CD14-positive monocyte (primary cell): ENCODE measurements at places on chromosomes 3 and 15.

- no peak for DNase-seq
Measured at GRCh38 chr15:92098869-92099268, 245.4 kb downstream of the SLCO3A1 start.

DNA sequence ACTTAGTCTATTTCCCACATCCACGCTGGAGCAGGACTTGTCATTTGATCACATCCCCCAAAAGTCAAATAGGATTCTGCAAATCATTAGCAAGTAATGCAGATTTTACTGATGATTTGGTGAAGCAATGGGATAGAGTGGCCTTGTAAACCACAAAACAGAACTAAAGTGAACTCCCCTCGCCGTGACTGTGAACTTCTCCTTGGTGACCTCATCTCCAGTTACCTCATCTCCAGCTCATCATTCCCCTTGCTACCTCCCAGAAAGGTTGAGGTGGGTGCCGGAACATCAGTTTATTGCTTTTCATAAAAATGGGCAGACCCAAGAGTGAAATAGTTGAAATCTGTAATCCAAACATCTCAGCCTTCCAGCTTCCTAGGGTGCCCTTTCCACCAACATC is 36.7 kb upstream of the ADPGK start:
- peak; percentile 30 for DNase-seq

DNA sequence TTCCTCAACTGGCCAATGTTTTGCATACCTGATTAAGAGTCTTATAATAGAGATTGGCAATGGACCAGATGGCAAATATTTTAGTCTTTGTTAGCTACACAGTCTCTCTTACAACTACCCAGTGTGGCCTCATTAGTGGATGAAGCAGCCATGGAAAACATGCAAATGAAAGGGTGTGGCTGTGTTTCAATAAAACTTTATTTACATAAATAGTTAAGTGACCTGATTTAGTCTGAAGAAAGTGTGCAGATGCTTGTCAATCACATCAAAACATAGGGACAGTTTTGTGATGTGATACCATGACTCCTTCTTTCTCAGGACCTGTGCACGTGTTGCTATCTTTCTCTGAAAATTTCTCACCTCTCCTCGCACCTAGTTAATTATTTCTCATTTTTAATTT is 309.8 kb upstream of the GRM7 start:
- no peak for DNase-seq

- DNase-seq: no peak
Measured at GRCh38 chr3:189659571-189659970, 28.4 kb downstream of the TP63 start.

DNA sequence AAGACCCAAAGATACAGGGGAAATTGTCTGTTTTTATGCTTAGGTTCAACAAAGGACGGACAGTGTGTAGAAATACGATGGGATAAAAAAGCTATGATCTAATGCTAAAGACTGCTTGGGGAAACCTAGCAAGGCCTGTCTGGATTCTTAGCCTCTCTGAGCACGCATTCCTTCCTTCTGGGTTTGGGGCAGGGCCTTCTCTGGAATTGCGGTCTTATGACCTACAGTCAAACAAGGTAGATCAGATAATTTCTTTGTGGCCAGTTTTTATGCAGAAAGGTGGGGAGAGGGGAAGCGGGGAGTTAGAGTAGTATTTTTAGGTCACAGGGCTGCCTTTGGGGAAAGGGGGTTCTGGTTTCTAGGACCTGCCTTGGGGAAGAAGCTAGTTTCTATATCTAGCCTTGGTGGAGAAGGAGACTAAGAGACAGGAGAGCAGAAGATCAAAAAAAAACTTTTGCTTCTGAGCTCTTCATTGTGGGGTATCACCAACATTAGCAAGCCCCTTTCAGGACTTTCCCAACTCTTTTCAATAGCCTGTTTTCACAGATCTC is 39.1 kb upstream of the LIPC start:
- no peak for DNase-seq

GRCh38 chr3:50207359-50208042 is 2.4 kb downstream of the SLC38A3 start:
- no peak for DNase-seq

DNA sequence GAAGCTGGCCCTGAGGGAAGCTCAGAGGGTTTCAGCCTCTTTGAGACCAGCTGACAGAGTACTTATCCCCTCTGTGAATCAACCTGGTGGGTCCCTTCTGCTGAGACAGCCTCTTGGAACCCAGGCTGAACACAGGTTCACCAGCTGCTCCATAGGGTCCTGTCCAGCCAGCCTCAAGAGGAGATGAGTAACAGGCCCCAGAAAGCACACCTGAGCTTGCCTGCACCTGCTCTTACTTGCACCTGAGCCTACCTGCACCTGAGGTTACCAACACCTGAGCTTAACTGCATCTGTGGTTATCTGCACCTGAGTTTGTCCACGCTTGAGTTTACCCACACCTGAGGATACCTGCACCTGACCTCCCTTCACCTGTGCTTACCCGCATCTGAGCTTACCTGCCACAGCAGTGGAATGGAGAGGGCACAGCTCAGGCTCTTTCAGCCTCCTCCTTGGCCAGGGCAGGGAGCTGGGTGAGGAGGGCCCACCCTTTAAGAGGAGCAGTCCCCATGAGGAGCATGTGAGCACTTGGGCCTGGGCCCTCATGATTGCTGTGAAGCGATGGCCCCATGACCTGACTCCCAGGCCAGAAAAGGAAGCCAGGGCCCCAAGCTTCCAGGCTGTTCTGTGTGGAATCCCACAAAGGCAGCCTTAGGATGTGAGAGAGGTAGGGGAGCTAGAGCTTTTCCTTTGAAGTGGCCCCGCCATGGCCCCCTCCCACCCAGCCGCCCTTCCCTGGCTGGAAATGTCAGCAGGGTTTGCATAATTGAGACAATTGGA is at the start of gene TRPM1:
TRPM1 (minus strand) TSS at position 464 of the 777 bp plus-strand sequence. CDS start 20,370 bp downstream, outside the sequence.
- DNase-seq: no peak
